ENCODE measurements at places on chromosomes 2 and 18.

GRCh38 chr2:64593035-64593655 is 60.6 kb downstream of the SERTAD2 start:
- DNase-seq: no peak

- no peak for DNase-seq
Measured at GRCh38 chr18:42446195-42446594, 491.2 kb downstream of the PIK3C3 start.

DNA sequence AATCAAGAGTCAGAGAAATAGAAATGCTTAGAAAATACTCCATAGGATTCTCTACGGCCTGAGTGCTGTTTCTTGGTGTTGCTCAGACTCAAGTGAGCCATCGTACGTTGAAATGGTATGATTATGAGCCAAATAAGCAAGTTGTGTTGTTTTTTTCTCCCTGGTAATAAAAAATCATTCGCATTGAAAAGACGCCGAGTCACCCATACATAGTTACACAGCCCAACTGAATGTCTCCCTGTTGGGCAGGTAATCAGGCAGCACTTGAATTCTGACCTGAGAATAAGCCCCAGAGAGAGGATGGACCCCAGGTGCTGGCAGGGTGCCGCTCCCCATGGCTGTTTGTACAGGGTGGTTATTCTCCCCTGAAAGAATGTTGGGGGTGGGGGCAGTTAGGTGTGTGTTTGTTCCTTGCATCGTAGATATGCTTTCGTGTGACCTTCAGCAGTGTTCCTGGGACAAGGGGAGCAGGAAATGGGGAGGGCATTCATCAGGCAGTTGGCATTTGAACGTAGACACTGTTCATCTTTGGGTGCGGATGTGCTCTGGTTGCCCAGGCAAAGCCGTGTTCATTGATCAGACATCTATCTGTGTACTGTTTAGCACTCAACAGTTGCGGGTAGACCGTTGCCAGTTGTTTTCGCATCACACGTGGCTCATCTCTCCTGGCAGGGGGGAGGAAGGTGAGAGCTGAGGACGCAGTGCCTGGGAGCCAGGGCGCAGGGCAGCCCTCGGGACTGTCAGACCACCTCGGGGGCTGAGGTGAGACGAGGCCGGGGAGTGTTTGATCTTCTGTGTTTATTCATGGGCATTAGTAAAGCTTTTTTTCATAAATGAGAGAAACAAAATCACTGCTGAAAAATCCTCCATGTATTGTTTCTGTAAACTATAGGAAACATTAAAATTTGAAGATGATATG is 27.3 kb downstream of the MTCL1 start:
- DNase-seq: no peak

DNA sequence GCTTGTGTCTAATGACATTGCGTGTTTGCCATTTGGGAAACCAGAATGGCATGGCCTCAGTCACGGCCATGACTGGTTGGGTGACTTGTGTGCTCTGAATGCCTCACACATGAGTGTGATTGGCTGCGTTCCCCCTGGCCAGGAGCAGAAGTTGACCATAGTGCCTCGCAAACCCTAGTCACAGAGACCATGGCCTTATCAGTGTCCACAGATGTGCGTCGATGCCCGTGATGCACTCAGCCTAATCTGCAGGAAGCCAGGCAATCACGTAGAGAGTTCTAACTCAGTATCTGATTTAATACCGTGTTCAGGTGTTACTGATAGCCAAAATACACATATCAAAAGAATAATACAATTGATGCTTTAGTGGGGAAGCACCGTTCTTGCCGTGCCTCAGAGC is 64.0 kb downstream of the BOLA3 start:
- no peak for DNase-seq

GRCh38 chr2:201127570-201127969 is 11.6 kb downstream of the CFLAR start:
- peak; percentile 72 for DNase-seq

GRCh38 chr2:234286118-234286598 is 210.7 kb downstream of the ARL4C start:
- no peak for DNase-seq

DNA sequence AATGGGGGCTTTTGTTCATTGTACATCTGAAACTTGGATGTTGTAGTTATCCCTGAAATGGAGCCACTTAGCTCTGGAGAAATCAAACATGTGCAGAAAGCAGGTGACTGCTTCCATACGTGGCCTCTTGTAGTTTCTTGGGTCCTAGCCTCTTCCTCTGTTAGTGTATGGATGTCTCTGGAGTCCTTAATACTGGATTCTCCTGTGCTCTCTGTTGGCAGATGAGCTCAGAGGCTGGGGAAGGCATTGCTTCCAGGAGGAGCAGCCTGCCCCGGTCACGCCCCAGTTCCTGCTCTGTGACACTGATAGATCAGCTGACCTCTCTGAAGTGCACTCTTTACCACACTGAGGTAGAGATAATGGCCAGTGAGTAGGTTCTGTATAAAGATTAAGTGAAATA is 176.2 kb downstream of the LDLRAD4 start:
- no peak for DNase-seq

DNA sequence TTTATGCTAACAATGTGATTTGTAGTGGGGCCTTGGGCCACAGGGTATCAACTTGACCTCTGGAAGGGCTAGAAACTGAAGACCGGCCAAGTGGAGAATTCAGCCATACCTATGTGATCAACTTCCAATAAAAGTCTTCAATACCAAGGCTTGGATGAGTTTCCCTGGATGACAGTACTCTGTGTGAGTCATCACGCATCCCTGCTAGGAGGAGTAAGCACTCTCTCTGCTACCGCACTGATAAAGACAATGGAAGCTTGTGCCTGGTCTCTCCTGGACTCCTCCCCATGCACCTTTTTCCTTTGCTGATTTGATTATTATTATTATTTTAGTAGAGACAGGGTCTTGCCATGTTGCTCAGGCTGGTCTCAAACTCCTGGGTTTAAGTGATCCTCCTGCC is 58.1 kb downstream of the SKA1 start:
- DNase-seq: no peak

DNA sequence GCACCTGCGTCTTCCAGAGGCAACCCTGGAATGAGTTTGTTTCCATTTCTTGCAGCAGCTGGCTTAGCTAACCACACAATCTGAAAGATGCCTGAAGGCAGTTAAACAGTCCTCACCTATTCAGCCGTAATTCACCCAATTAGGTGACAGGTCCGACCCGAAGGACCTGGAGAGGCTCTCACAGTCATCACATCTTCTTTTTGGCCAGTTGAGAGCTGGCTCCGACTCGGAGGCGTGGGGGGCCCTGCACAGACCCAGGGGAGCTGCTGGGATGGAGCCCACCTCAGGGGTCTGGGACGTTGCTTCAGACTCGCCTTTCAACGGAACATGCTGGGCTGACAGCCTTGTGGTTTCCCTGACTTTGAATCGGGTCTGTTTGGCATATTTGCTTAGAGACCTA is 187.3 kb downstream of the RTP5 start:
- no peak for DNase-seq

DNA sequence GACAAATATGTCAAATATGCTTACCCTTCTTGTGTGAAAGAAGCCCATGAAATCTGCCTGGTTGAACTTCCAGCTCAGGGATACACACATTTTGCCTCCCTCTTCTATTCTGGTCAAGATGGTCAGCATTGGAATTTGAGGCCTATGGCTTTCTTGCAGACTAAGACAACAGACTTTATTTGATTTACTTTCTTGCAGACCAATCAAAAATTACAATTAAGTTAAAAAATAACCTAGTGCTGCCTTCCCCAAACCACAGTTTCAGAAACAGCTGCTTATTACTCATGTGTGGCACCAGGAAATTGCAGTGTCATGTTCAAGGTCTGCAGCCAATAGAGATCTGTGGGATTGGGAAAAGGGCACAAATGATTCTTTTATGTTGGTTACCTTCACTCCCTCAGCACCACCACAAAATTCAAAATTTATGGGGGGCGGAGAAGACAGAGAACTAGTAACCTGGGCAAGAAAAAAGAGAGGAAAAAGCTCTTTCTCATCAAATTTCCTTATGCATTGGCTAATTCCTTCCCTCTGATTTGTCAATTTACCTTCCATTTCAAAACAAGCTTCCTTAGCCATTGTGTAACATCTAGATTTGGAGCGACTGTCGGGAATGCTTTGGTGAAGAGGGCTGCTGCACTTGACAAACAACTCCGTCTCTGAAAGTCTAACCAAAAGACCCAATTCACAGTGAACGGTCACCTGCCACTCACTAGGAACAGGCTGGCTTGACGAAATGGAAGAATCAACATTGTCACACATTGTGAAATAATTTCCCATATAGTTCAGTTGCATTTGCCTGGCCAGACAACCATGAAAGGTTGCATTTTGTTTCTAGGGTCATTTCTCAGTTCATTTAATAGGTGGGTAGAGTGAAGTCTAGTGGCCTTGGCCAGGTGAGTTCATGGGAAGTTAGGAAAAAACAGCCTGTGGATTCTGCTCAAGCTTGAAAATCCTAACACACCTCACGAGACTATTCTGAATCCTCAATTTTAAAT is 100.4 kb upstream of the FZD5 start:
- peak; percentile 62 for DNase-seq

- DNase-seq: no peak
Measured at GRCh38 chr2:118856330-118856977, 9.0 kb upstream of the EN1 start.

Measured in CD14-positive monocyte (primary cell).